Stimulated activated CD8-positive, alpha-beta memory T cell treated with anti-CD3 and anti-CD28 coated beads, Interleukin-7, amount 100 ng/mL, for 24 hours (primary cell): ENCODE measurements at places on chromosomes 1 and 21.

DNA sequence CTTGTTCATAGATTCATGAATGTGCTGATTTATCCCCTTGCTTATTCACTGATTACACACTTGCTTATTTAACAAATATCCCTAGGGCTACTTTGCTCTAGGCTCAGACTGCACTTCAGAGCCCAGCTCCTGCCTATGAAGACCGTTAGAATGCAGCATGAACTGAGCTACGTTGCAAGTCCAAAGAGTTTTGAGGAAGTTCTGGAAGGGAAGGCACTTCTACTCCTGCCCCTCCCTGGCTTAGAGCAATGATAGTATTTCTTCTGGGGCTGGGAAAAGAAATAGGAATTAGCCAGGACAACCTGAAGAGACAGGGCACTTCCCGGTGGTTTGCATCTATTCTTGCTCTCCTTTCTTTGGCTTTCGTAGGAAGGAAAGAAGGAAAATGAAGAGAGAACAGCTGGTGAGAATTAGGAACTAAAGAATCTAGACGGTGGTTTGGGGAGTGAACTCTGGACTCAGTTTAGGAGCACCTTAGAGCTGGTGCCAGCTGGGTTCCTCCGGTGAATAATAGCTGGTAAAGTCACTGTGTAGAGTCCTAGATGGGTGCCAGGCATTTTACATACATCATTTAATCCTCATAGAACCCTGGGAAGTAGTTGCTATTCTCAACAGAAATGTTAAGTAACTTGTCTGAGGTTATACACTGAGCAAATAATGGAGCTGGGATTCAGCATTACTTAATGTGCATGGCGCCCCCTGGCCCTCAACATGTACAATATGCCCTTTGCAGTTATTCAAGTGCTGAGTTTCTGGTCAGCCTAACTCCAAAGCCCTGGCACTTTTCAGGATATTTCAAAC, 65.9 kb downstream of the NDUFS5 start:
- no peak for DNase-seq

DNA sequence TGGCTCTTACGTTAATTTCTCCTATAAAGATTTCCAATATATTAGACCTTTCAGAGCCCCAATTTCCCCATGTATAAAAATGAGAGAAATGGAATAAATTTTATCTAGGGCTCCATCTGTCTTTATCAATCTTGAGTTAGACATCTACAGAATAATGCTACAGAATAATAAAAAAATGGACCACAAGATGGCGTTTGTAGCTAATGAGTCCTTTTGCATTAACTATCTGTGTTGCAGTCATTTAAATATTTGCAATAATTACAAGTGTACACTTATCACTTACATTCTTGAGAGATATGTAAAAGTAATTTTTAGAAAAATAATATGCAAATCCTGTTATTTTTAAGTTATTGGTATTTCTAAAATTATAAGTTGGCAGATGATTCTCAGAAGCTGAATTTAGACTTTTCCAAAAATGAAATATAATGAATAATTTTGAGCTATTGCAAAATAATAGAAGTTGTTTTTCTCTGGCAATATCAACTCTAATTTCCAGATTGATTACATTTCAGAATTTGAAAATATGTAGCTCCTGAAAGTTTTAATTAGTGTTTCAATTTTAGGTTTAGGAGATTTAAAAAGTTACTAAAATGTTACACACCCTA, 87.7 kb downstream of the SNX7 start:
- no peak for DNase-seq

GRCh38 chr1:204141131-204141530, 10.7 kb downstream of the ETNK2 start:
- no peak for DNase-seq

DNA sequence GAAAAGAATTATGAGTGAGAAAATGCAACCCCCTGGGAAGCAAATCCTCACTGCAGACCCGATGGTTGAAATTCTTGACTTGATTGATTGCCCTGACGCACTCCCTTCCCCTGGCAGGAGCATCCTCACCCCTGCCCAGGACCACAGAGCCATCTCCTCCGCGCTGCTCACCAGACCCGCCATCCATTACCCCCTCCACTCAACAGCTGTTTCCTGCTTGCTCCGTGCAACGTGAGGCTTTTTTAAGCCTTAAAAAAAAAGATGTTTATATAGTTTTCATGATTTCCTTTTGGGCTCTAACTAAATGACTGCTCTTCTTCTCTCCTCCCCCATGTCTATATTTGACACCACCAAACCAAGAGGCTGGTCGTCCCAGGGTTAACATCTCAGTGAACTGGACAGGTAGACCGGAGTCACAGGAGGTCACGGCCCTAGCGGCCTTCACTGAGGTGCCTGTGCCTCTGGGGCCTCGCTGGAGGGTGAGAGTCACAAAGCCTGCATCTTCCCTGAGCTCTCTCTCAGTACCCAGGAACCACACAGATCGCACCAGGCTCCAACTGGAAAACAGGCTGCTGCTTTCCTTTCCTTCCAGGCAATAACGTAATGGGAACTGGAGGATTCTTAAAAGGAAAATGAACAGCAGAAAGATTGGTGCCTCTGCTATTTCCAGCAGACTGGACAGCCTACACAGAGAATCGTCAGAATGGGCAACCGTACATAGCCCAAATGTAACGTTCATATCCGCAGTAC, 49.8 kb downstream of the ZBTB18 start:
- no peak for DNase-seq

DNA sequence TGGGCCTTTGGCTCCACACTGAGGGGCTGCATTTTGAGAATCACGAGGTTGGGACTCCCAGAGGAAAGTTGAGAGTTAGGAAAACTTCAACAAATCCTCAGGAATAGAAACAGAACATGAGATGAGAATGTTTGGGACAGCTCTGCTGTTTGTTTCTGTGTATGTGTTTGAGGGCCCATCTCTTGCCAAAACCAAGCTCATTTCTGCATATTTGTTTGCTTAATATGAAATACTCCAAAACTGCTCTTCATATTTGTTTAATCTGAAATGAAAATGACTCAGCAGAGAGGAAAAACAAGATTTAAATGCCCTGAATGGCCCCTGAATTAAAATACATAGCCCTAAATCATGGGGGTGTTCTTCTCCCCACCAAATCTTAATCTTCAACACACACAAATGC, 78.1 kb downstream of the DDR2 start:
- DNase-seq, result no peak
